Lower lobe of right lung (tissue), 2 donors: ENCODE measurements at places on chromosomes 4 and X. TPM values are rescaled to one million over a fixed set of nuclear protein-coding genes. Genes with fewer than 3 reads are reported as not detected.

DNA sequence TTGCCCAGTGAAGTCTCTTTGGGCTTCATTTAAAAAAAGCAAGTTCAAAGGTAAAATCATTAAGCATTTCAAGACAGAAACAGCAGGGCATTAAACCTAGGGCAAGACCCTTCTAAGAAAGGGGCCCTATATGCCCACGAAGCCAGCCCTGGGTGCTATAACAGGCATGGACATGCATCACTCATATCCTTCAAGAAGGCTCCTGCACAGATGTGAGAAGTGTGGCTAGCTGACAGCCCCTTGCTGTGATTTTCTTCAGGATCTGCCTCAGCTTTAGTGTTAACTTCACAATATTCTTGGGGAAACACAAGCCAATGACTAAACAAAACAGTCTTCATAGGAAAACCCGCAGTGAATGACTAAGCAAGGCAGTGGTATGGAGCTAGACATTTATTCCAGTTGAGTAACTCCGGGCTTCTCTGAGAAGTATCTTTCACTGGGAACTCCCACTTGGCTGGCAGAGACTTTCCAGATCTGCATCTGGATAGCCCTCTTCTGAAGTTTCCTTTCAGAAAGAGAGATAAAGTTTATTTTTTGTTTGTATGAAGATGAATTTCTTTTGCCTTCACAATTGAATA, 11.9 kb upstream of the MAOA start:
- no peak overlapping the region for H3K27ac ChIP-seq
- H3K4me3 ChIP-seq = no peak overlapping the region
- DNase-seq = no peak
- H3K4me1 ChIP-seq = peaks cover 6% of the 10 kb centered on the region

PASD1 gene
- total RNA-seq = not detected

S100G gene
- total RNA-seq = not detected

- no peak for DNase-seq
- H3K27ac ChIP-seq = no peak overlapping the region
- H3K4me1 ChIP-seq = peaks cover 23% of the 10 kb centered on the region
- no peaks in the 10 kb centered on the region for H3K27me3 ChIP-seq
- no peak overlapping the region for H3K4me3 ChIP-seq
Measured at GRCh38 chrX:115579327-115579726, 18.4 kb downstream of the PLS3 start.

- DNase-seq = no peak
- peaks cover 9% of the 10 kb centered on the region for H3K4me1 ChIP-seq
- no peak overlapping the region for H3K4me3 ChIP-seq
- H3K27ac ChIP-seq = peak overlapping the region; percentile 54
- peaks cover 7% of the 10 kb centered on the region for H3K36me3 ChIP-seq
- no peaks in the 10 kb centered on the region for H3K27me3 ChIP-seq
Measured at GRCh38 chr4:76753814-76754213, 144.1 kb downstream of the SOWAHB start.

GRCh38 chr4:14254252-14254651, 626.7 kb upstream of the BOD1L1 start:
- H3K4me3 ChIP-seq = no peak overlapping the region
- H3K36me3 ChIP-seq = no peaks in the 10 kb centered on the region
- no peaks in the 10 kb centered on the region for H3K27me3 ChIP-seq
- H3K27ac ChIP-seq = no peak overlapping the region
- no peaks in the 10 kb centered on the region for H3K4me1 ChIP-seq
- DNase-seq = peak; percentile 55

GRCh38 chrX:101040197-101040596, 11.7 kb downstream of the TRMT2B start:
- no peaks in the 10 kb centered on the region for H3K4me1 ChIP-seq
- peaks cover 49% of the 10 kb centered on the region for H3K36me3 ChIP-seq
- H3K27ac ChIP-seq = no peak overlapping the region
- H3K27me3 ChIP-seq = no peaks in the 10 kb centered on the region
- no peak for DNase-seq

GRCh38 chr4:5878359-5878758, 14.5 kb downstream of the CRMP1 start:
- no peak overlapping the region for H3K27ac ChIP-seq
- H3K27me3 ChIP-seq = peaks cover 7% of the 10 kb centered on the region
- DNase-seq = no peak
- H3K4me3 ChIP-seq = no peak overlapping the region

DNA sequence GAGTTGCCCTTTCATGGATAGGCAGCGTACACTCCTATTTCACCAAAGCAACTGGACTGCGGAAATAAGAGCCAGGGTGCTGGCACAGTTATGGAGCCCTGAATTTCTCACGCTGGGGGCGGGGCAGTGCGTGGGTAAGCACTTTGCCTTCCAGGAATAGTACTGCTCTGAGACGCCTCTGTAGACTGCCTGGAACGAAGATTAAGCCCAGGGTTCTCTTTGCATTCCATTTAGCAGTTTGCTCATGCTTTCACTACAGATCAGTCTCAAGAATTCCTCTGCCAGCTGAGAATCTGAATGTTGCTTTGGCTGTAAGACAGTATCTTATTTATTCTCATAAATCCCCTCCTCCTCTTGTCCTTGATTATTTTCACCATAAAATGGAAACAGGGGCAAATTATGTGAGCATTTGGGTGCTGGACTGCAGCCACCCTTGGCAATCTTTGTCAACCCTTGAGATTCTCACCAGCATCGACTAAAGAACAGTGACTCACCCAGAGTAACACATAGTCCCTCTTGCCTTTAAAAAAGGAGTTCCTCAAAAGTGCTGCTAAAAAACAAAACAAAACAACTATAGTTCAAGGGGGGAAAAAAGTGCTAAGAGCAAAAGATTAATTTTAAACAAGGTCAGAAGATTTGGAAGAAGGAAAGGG, 88.9 kb upstream of the CITED1 start:
- peaks cover 16% of the 10 kb centered on the region for H3K4me1 ChIP-seq
- H3K27ac ChIP-seq = no peak overlapping the region
- H3K36me3 ChIP-seq = no peaks in the 10 kb centered on the region
- H3K27me3 ChIP-seq = no peaks in the 10 kb centered on the region
- no peak for DNase-seq
- no peak overlapping the region for H3K4me3 ChIP-seq

DNA sequence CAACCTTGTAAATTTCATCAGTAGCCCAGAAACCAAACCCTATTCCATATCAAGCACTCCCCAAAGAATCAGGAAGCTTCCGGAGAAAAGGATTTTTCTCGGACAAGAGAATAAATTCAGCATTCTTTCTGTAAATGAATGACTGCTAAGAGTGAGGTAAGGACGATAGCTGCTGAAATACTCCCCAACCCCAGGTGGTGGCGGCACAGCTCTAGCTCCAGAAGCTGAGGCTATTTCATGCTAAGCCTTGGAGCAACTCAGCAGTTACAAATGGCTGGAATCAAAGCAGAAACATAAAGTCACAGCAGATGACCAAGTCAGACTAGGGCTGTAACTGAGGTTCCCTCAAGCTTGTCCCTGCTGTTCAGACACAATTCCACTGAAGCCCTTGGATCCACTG, 13.9 kb upstream of the PCDH19 start:
- H3K27ac ChIP-seq = no peak overlapping the region
- no peaks in the 10 kb centered on the region for H3K36me3 ChIP-seq
- DNase-seq = no peak
- no peak overlapping the region for H3K4me3 ChIP-seq
- no peaks in the 10 kb centered on the region for H3K27me3 ChIP-seq

GRCh38 chrX:22203186-22203585, 69.5 kb upstream of the CBLL2 start:
- no peak overlapping the region for H3K27ac ChIP-seq
- H3K27me3 ChIP-seq = no peaks in the 10 kb centered on the region
- H3K4me1 ChIP-seq = no peaks in the 10 kb centered on the region
- no peak for DNase-seq
- H3K36me3 ChIP-seq = no peaks in the 10 kb centered on the region

DNA sequence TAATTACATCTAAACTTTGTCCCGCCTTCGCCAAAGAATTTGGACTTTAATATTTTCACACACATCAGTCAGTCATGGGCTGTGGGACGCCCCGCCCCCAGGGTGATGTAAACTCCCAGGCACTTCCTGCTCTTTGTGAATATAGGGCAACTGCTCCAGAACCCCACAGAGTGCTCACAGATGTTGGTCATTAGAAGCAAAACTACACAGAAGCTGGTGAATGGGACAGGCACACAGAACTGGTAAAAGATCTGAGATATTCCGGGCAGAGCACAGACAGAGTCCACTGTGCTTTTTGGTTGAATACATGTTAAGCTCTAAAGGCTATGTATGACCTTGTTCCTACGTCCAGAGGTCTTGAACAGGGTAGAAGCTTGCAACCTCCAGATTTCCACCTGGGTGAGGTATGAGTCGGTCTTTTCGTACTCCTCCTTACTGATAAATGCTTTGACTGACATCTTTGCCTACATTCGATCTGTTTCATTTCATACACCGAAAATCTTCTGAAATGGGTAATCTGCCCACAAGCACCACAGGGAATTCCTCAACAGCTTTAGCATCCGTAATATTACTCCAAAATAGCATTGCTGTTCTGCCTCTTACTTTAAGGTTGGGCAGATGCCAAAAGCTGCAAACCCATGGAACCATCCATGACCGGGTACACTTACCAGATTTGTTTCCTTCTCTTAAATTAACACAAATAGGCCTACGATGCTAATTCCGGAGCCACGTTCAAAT, 144.6 kb downstream of the AMELX start:
- H3K4me3 ChIP-seq = no peak overlapping the region
- H3K36me3 ChIP-seq = no peaks in the 10 kb centered on the region
- H3K27me3 ChIP-seq = no peaks in the 10 kb centered on the region
- H3K27ac ChIP-seq = no peak overlapping the region
- peak; percentile 51 for DNase-seq

RASL11B gene
- total RNA-seq = 0.41 TPM

DNA sequence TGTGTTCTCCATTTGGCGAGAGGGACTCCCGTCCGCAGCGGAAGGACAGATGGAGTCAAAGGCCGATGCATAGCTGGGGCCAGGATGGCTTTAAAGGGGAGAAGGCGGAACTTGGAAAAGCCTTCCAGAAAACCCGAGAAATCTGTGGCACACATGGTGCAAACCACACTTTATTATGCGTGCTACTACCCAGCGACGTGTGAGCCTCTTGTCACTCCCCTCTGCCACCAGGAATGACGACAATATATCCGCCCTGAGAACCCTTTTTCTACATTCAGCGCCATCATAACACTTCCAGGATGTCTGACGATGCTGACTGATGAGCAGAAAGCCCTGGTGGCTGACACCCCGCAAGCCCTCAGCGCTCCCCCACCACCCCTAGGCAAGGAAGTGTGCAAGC, 689 bp upstream of the DCHS2 start:
- H3K27ac ChIP-seq = no peak overlapping the region
- H3K27me3 ChIP-seq = peaks cover 64% of the 10 kb centered on the region

- H3K4me3 ChIP-seq = no peak overlapping the region
- DNase-seq = no peak
- no peaks in the 10 kb centered on the region for H3K36me3 ChIP-seq
- H3K4me1 ChIP-seq = no peaks in the 10 kb centered on the region
Measured at GRCh38 chr4:48976041-48976440, 10.0 kb upstream of the CWH43 start.

DNA sequence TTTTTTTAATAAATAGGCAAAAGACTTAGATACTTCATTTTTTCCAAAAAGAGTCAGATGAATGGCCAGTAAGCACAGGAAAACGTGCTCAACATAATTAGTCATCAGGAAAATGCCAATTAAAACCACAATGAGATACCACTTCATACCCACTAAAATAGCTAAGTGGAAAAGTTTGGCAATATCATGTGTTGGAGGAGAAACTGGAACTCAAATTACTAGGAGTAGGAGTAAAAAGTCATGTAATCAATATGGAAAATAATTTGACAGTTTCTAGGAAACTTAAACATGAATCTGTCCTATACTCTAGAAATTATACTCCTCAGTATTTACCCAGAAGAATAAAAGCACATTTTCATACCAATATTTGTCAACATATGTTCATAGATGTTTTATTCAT, 449.8 kb downstream of the INPP4B start:
- no peaks in the 10 kb centered on the region for H3K4me1 ChIP-seq
- no peak overlapping the region for H3K27ac ChIP-seq
- no peak overlapping the region for H3K4me3 ChIP-seq
- H3K36me3 ChIP-seq = no peaks in the 10 kb centered on the region
- DNase-seq = no peak

SLC6A14 gene
- 45.4 TPM for total RNA-seq

NXF3 gene
- total RNA-seq = 13.5 TPM

- no peak overlapping the region for H3K4me3 ChIP-seq
- no peaks in the 10 kb centered on the region for H3K27me3 ChIP-seq
- DNase-seq = no peak
- H3K4me1 ChIP-seq = no peaks in the 10 kb centered on the region
- H3K36me3 ChIP-seq = no peaks in the 10 kb centered on the region
- H3K27ac ChIP-seq = no peak overlapping the region
Measured at GRCh38 chrX:133781174-133781573, 204.2 kb downstream of the GPC3 start.

DNA sequence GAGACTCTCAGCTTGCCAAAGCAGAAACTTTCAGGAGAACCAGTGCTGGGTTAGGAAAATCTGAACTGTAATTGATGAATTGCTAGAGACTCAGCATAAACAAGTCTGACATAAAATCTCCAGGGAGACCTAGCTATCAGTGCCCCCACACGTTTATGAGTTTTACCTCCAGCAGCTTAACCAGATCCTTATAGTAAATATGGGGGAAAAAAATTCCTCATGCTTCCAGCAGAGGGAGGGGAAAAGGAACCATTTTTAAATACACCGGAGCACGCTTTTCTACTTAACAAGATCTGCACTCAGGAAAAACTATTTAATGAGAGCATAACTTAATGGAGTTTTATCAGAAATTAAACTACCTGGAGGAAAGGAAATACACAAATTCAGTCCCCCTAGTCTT, 1040.7 kb upstream of the INTU start:
- H3K27ac ChIP-seq = no peak overlapping the region
- no peaks in the 10 kb centered on the region for H3K36me3 ChIP-seq
- H3K4me1 ChIP-seq = no peaks in the 10 kb centered on the region
- no peaks in the 10 kb centered on the region for H3K27me3 ChIP-seq
